GM12891 (cell line): ENCODE measurements at places on chromosomes 5 and 9.
A peak's percentile ranks its signal among the peaks of the same experiment; 100 is the strongest.

DNA sequence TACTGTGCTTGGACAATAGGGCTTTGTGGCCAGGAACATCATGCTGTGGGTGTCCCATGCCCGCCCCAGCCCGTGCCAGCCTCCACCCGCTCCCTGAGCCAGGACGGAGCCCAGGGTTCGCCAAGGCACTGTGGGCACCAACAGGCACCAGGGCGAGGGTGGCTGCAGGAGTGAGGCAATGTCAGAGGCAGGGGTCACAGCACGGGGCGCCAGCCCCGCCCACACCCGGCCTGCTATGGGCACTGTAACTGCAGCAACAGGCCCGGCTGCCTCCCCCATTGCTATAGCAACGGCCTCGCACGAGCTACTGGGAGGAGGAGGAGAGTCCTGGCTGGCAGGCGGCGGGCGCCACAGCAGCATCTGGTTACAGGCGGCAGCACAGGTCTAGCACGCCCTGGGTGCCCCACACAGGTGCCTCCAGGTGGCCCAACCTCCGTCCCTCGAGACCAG lies 2.5 kb downstream of the ABCA2 start:
- DNase-seq: no peak

DNA sequence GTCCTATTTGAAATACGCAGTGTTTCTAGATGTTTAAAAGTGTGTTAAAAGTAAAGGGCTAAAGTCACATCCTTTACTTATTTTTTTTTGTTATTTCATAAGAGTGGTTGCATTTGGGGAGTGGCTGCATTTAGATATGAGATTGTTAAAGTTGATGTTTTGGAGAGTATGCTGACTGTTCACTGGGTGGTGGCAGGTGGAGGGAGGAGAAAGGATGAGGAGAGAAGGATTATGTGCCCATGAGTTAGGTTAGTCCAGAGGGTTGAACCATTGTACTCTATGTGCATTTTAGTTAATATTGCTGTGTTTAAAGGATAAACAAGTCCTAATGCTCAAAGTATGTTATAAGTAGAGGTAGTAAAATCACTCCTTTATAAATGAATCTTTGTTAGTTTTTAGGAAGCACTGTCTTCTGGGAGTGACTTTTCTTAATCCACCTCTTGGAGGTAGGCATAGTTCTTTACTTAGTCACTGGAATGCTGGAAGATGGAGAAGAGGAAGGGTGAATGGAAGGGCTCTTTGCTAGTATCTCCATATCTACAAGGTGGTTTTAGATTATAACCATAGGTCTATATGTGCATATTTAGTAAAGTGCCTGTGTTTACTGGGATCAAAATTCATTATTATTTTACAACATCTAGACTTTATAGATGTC lies 332.3 kb downstream of the NPR3 start:
- no peak for DNase-seq

- DNase-seq: no peak
These were observed 50.2 kb upstream of the SAP30L start for GRCh38 chr5:154395407-154396106.

GRCh38 chr5:76292620-76293322 lies 110.3 kb upstream of the IQGAP2 start:
- DNase-seq: no peak

- DNase-seq: no peak
These were observed 1106.6 kb upstream of the CDH18 start for GRCh38 chr5:21094619-21095018.

DNA sequence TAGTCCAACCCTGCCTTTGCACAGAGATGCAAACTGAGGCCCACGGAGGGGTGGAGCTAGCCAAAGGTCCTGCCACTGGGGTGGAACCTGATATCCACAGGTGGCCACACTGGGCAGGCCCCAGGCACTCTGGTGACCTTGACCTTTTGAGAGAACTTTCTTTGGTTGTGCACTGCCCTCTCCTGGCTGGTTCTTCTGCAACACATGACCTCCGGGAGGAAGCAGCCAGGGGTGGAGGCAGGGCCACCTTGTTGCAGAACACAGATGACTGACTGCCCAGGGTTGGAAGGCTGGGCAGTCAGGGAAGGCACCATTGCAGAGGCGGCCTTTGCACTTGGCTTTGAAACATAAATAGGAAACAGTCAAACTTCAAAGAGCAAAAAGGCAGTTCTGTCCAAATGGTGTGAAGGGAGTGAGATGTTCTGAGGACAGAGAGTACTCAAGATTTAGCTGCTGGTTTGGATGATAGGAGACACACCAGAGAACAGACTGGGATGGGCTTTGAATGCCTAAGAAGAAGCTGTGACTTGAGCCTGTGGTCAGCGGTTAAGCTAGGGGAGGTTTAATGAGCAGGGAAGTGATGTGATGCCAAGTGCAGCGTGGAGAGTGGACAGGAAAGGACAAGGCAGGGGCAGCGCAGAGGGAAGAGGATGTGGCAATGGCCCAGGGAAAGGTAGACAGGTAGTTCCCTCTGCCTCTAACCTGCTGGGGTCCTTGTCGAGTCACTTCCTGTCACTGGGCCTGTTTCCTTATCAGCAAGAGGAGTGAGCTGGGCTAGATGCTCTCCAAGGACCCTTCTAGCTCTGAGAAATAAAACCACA lies 6.8 kb upstream of the TCOF1 start:
- peak; percentile 47 for DNase-seq
